ENCODE measurements at places on chromosomes 11 and 22.

GRCh38 chr11:114832532-114833125 lies 154.3 kb downstream of the NXPE2 start:
- H3K27me3 ChIP-seq: no peaks in the 10 kb centered on the region
- no peak overlapping the region for H3K27ac ChIP-seq
- no peaks in the 10 kb centered on the region for H3K4me1 ChIP-seq
- DNase-seq: no peak

- H3K4me1 ChIP-seq: no peaks in the 10 kb centered on the region
- no peaks in the 10 kb centered on the region for H3K27me3 ChIP-seq
- DNase-seq: no peak
- no peak overlapping the region for H3K4me3 ChIP-seq
- no peaks in the 10 kb centered on the region for H3K36me3 ChIP-seq
These were observed 208.0 kb downstream of the DSCAML1 start for GRCh38 chr11:117589063-117589462.

- H3K36me3 ChIP-seq: no peaks in the 10 kb centered on the region
- no peak for DNase-seq
- no peaks in the 10 kb centered on the region for H3K4me1 ChIP-seq
- no peaks in the 10 kb centered on the region for H3K27me3 ChIP-seq
These were observed 691.0 kb upstream of the API5 start for GRCh38 chr11:42620796-42621195.

GRCh38 chr11:44246726-44247125 lies 63.2 kb downstream of the ALX4 start:
- H3K4me3 ChIP-seq: no peak overlapping the region
- H3K27me3 ChIP-seq: no peaks in the 10 kb centered on the region
- no peaks in the 10 kb centered on the region for H3K36me3 ChIP-seq
- no peaks in the 10 kb centered on the region for H3K4me1 ChIP-seq
- no peak overlapping the region for H3K27ac ChIP-seq
- DNase-seq: no peak

DNA sequence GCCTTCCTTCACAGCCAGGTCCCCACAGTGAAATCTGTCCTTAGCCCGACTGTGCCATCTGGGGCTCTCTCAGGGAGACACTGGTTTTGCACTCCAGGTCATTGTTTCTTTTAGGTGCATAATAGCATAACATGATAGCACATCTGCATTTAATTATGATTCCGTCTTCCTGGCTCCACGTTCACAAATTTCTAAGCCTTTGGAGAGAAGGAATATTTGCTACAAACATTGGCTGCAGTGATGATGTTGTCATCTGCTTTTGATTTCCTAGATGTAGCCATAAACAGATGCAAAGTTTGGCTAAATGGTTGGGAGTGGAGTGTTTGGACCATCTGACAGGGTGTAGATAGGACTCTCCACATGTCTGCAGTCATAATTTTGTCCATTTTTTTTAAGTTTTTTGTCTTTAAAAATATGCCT lies 12.0 kb upstream of the CAT start:
- H3K4me3 ChIP-seq: no peak overlapping the region
- H3K36me3 ChIP-seq: no peaks in the 10 kb centered on the region
- DNase-seq: no peak
- H3K27ac ChIP-seq: no peak overlapping the region
- no peaks in the 10 kb centered on the region for H3K27me3 ChIP-seq
- no peaks in the 10 kb centered on the region for H3K4me1 ChIP-seq

DNA sequence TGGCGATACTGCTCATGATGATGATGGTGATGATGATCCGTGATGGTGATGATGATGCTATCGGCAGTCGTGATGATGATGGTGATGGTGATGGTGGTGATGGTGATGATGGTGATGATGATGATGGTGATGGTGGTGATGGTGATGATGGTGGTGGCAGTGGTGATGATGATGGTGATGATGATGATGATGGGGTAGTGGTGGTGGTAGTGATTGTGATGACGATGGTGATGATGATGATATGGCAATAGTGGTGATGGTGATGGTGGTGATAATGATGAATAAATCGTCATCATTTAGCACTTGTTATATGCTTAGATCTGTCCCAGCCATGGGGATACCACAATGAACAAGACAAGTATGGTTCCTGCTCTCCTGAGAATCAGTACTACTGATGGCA lies 39.2 kb downstream of the SMIM38 start:
- no peaks in the 10 kb centered on the region for H3K36me3 ChIP-seq
- DNase-seq: no peak
- H3K4me1 ChIP-seq: no peaks in the 10 kb centered on the region
- H3K4me3 ChIP-seq: no peak overlapping the region

- H3K36me3 ChIP-seq: no peaks in the 10 kb centered on the region
- no peaks in the 10 kb centered on the region for H3K27me3 ChIP-seq
- no peak overlapping the region for H3K27ac ChIP-seq
These were observed 27.9 kb downstream of the PAX6 start for GRCh38 chr11:31783252-31783651.

GRCh38 chr11:82895437-82896091 lies 4.7 kb downstream of the PRCP start:
- no peak overlapping the region for H3K27ac ChIP-seq
- H3K4me1 ChIP-seq: peaks cover 13% of the 10 kb centered on the region
- H3K27me3 ChIP-seq: no peaks in the 10 kb centered on the region
- no peaks in the 10 kb centered on the region for H3K36me3 ChIP-seq
- no peak overlapping the region for H3K4me3 ChIP-seq
- no peak for DNase-seq

DNA sequence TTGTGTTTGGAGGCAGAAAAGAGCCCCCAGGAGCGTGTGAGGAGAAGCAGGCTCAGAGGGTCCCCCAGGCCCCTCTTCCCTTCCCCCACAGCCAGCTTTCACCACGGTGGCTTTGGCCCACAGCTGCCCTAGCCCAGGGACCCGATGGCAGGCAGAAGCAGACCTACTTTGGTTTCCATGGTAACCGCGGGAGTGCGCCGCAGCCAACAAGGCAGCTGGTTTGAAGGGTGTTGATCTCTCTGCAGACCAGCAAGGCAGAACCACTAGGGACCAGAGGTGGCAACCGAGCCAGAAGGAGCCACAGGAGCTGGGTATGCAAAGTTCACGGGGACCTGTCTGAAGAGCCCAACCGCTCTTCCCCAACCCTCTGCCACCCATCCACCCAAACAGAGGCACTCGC lies 69.4 kb downstream of the BUD13 start:
- no peak for DNase-seq
- no peaks in the 10 kb centered on the region for H3K4me1 ChIP-seq
- no peaks in the 10 kb centered on the region for H3K27me3 ChIP-seq
- H3K36me3 ChIP-seq: no peaks in the 10 kb centered on the region
- H3K4me3 ChIP-seq: no peak overlapping the region

DNA sequence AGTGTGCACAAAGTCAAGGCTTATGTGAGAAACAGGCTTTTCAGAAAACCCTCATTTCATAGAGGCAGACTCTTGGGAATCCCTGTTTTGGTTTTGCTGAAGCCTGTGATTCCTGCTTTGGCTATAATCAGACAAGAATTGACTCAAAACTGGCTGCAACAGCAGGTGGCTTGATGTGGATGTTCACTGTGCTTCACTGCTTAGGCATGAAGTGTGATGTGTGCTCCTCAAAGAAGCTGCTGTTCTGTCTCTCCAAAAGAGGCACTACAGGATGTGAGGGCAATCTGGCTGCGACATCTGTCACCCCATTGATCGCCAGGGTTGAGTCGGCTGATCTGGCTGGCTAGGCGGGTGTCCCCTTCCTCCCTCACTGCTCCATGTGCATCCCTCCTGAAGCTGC lies 103.5 kb downstream of the C11orf58 start:
- H3K36me3 ChIP-seq: no peaks in the 10 kb centered on the region
- no peak for DNase-seq
- H3K27ac ChIP-seq: no peak overlapping the region
- H3K27me3 ChIP-seq: no peaks in the 10 kb centered on the region
- no peak overlapping the region for H3K4me3 ChIP-seq

DNA sequence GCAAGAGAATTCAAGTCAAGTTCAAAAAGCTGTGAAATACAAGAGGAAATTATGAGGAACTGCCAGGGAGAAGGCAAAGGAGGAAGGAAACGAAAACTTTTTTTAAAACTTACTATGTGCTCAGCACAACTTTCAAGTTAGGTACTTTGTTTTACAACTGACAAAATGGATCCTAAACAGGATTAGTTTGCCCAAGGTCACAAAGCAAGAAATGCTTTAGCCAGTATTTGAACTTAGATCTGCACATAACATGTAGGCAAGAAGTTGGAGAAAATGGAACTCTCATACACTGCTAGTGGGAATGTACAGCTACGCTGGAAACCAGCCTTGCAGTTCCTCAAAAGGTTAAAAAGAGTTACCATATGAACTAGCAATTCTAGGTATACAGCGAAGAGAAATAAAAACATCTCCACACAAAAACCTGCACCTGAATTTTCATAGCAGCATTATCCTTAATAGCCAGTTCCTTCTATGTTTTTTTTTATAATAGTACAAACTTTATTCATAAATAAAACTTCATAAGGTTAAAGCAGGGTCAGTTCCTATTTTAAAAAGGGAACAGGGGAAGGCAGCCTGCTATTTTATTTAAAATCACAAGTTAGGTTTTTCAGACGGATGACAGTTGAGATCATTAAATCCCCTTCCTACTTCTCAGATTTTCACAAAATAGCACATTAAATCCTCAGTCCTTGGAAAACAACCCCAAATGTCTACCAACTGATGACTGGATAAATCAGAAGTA lies 19.2 kb downstream of the DDX6 start:
- H3K36me3 ChIP-seq: peaks cover 63% of the 10 kb centered on the region
- no peaks in the 10 kb centered on the region for H3K27me3 ChIP-seq

- H3K27ac ChIP-seq: no peak overlapping the region
- no peak overlapping the region for H3K4me3 ChIP-seq
- H3K27me3 ChIP-seq: no peaks in the 10 kb centered on the region
- H3K4me1 ChIP-seq: no peaks in the 10 kb centered on the region
These were observed 122.8 kb downstream of the SHANK2 start for GRCh38 chr11:71129624-71130023.

DNA sequence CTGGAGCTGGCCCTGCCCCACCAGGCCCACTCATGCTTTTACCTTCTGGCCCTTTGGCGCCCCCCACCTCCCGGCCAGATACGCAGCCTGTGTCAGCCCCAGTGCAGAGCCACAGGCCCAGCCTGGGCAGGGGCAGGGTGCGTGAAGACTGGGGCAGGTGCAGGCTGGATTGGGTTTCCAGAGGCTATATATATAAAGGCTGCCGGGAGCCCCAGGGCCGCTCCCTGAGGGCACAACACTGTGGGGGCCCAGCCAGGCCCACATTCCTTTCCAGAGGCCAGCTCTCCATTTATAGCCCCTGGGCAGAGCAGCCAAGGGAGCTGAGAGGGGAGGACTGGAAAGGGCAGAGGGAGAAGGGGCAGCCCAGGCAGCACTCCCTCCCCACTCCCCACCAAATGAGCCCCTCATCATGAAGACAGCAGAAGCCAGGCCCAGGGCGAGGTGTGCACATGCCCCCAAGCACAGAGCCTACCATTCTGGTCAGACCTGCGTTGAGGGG lies 5.0 kb upstream of the MYOD1 start:
- no peaks in the 10 kb centered on the region for H3K4me1 ChIP-seq
- no peaks in the 10 kb centered on the region for H3K36me3 ChIP-seq
- H3K27me3 ChIP-seq: no peaks in the 10 kb centered on the region
- H3K27ac ChIP-seq: no peak overlapping the region
- no peak for DNase-seq

GRCh38 chr11:107266455-107266854 lies 191.2 kb downstream of the CWF19L2 start:
- H3K27ac ChIP-seq: no peak overlapping the region
- no peak overlapping the region for H3K4me3 ChIP-seq
- no peaks in the 10 kb centered on the region for H3K36me3 ChIP-seq
- no peaks in the 10 kb centered on the region for H3K4me1 ChIP-seq

DNA sequence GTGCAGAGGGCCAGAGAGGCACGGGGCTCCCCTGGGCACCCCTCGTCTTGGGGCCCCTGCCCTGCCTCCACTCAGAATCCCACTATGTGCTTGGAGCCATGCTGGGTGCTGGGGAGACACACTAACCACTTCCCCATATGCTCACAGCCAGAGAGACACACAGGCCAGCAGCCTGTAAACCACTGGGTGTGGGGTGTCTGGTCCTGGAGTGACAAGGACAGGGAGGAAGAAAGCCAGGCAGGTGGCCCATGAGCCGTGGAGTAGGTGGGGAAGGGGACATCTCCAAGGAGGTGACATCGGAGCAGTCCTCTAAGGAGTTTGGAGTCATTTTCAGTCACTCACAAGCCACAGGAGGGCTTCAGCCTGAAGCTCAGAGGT lies 58.9 kb downstream of the CDKN1C start:
- H3K4me3 ChIP-seq: no peak overlapping the region
- H3K4me1 ChIP-seq: no peaks in the 10 kb centered on the region
- no peak overlapping the region for H3K27ac ChIP-seq
- no peak for DNase-seq
- H3K27me3 ChIP-seq: no peaks in the 10 kb centered on the region

DNA sequence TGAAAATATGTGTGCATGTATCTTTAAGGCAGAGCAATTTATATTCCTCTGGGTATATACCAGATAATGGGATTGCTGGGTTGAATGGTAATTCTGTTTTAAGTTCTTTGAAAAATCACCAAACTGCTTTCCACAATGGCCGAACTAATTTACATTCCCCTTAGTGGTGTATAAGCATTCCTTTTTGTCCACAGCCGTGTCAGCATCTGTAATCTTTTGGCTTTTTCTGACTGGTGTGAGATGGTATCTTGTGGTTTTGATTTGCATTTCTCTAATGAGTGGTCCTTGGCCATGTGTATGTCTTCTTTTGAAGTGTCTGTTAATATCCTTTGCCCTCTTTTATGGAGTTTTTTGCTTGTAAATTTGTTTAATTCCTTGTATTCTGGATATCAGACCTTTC lies 24.3 kb downstream of the CCDC15 start:
- DNase-seq: no peak
- H3K27ac ChIP-seq: no peak overlapping the region
- H3K27me3 ChIP-seq: no peaks in the 10 kb centered on the region
- H3K4me3 ChIP-seq: no peak overlapping the region
- no peaks in the 10 kb centered on the region for H3K4me1 ChIP-seq

GRCh38 chr22:17866621-17867020 lies 92.4 kb upstream of the BID start:
- no peaks in the 10 kb centered on the region for H3K36me3 ChIP-seq
- no peaks in the 10 kb centered on the region for H3K4me1 ChIP-seq
- H3K27ac ChIP-seq: no peak overlapping the region
- no peak for DNase-seq

DNA sequence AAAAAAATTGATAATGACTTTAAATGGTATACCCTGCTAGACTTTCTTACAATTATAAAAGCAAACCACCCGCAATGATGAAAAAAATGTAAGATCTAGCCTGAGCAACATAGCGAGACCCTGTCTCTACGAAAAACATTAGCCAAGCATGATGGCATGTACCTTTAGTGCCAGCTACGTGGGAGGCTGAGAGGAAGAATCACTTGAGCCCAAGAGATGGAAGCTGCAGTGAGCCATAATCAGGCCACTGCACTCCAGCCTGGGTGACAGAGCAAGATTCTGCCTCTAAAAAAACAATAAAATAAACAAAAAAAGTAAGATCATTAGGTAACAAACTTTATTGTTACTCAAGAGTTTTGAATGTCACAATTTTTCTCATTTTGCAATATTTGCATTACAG lies 39.2 kb downstream of the KMT5B start:
- H3K36me3 ChIP-seq: peaks cover 48% of the 10 kb centered on the region
- H3K4me3 ChIP-seq: no peak overlapping the region
- H3K27ac ChIP-seq: no peak overlapping the region

Data from CD8-positive, alpha-beta memory T cell (primary cell).